ENCODE measurements at places on chromosomes 6 and 20.

DNA sequence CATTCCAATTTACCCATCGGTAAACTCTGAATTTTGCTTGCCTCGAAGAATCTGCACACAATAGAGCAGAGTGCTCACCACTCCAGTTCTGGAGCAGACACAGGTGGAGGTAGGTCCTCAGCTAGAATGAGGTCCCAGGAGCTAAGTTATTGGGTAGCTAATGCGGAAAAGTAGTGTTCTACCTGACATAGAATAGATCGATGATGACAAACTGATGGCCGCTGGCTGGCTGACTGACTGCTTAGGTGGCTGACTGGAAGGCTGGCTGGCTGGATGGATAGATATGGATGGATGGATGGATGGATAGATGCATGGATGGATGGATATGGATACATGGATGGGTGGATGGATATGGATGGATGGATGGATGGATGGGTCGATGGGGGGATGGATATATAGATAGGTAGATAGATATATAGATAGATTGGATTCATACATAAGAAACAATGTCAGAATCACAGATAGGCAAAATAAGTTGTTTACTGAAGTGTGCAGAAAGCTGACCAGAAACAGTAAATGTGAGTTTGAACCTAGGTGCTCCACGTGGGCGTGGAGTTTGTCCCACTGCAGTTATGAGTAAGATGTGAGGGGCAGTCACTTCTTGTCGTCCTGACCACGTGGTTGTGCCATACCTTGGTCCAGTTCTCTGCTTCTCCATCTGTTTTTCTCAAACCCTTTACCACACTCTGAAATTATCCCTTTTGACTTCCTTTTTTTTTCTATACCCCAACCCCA is 62.1 kb downstream of the TBXT start:
- DNase-seq, result no peak

DNA sequence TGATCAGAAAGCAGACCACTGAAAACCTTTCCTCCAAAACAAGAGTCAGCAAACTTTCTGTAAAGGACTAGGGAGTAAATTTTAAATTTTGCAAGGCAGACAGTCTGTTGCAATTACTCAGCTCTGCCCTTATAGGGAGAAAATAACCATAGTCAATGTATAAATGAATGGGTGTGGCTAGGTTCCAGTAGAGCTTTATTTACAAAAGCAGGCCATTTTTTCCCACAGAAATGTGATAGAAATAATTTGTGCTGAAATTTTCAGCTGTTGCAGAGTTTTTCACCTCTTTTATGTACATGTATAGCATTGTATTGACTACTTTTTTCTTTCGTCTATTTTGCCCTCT is 7.7 kb downstream of the AMD1 start:
- DNase-seq, result no peak

DNA sequence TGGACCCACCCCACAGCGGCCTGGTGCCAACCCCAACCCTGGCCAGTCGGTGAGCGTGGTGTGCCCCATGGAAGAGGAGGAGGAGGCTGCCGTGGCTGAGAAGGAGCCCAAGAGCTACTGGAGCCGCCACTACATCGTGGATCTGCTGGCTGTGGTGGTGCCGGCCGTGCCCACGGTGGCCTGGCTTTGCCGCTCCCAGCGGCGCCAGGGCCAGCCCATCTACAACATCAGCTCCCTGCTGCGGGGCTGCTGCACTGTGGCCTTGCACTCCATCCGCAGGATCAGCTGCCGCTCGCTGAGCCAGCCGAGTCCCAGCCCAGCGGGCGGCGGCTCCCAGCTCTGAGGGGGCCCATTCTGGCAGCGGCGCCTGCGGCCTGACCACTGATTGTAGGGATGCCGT is 23.2 kb downstream of the SDCBP2 start:
- DNase-seq, result no peak

DNA sequence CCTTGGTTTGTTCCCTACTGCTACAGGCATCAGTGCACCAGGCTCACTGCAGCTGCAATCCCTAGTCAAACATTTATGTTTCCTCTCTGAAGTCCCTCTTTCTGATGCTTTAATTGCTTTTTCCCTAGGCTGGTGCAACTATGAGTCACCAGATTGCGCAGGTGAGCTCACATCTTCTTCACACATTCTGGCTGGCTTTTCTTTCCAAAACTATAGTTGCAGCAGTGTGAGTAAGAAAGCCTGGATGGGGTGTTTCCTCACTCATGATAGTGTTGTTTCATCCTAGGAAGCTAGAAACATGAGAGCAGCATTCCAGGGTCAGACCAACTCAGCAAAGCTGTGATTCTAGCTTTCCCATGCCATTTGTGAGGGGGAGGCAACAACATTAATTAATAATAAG is 296.4 kb downstream of the PAX1 start:
- no peak for DNase-seq

DNA sequence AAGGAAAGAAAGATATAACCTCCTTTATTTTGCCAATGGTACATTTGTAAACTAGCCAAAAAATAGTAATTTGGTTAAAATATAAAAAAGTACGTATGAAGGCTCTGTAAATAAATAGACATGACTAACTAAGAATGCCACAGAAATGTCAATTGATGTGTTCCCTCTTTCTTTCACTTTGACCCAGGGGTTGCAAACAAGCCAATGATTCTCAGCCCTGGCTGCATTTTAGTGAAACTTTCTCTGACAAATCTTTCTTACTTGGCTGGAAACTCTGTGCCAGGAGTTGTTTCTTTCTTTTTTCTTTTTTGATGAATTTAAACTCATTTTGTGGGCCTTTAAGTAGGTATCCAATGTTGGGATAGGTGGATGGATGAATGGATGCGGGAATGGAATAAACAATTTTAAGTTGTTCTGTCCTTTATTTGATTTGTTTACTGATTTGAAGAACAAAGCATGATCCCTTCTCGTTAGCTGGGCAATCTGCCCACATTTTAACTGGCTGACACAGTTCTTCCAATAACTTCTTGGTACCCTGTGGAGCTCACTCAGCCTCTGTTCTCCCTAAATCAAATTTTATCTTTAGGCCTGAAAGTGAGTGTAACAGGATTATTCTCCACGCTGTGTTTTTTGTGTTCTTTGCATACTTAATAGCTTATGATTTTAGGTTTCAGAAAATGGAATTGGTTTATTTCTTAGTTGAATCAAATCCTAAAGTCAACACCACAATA is 58.6 kb upstream of the GCLC start:
- DNase-seq, result no peak

- DNase-seq, result no peak
Measured at GRCh38 chr6:104591573-104592334, 268.0 kb downstream of the HACE1 start.

DNA sequence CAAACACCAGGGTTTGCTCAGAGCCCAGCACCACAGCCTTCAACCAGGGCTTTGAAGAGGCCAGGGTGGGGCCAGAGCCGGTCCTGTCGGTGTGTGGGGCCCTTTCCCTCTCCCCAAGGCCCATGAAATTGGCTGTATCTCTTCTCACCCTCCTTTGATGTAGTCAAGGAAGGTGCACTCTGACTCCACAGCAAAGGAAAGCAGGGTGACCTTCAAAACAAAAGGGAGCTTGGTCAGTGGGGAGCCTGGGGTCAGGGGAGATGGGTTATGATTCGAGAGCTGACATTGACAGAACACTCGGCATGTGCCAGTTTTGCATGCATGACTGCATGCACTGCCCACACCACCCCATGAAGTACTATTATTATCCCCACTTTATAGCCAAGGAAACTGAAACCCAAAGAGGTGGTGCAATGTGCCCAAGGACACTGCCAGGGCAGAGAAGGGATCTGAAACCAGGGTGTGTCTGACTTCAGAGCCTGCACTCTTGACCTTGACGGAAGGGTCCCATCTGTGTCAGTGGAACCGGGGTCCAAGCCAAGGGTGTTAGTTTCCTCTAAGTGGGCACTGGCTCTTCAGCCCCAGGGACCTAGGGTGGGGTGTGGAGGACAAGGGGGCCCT is 55.4 kb downstream of the RAB44 start:
- no peak for DNase-seq

- DNase-seq, result no peak
Measured at GRCh38 chr6:31634131-31634530, 13.6 kb downstream of the PRRC2A start.

DNA sequence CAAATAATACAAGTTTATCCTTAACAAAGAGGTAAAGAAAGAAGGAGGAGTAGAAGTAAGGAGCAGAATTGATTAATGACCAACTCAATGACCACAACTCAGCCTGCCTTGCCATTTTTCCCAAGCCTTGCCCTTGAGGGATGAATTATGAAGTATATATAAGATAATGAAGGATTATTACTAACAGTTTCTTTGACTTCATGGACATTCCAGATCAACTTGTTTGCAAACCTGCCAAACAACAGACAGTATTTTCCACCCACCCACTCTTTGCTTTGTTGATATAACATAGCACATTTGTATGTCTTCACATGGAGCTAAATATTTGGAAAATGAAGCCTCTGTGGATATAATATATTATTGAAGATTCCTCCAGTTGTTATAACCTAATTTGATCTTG is 9.9 kb upstream of the C6orf141 start:
- no peak for DNase-seq

DNA sequence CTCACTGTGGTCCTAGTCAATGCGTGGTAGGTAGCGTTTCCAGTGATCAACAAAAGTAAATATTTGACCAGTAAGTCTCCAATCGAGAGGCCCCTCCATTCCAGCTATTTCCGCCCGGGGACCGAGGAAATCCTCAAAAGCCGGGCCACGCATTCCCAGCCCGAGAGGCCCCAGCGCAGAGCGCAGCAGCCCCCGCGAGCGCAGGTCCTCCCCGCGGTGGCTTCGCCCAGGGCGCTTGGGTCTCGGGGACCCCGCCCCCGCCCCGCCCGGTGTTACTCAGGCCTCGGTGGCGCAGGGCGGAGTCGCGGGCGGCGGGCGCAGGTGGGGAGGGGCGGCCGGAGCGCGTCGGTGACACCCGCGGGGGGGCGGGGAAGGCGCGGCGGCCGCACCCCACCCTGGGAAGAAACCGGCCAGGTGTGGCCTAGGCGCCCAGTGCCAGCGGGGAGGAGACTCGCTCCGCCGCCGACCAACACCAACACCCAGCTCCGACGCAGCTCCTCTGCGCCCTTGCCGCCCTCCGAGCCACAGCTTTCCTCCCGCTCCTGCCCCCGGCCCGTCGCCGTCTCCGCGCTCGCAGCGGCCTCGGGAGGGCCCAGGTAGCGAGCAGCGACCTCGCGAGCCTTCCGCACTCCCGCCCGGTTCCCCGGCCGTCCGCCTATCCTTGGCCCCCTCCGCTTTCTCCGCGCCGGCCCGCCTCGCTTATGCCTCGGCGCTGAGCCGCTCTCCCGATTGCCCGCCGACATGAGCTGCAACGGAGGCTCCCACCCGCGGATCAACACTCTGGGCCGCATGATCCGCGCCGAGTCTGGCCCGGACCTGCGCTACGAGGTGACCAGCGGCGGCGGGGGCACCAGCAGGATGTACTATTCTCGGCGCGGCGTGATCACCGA is at the start of gene DSP:
Gene DSP (plus strand): TSS at position 497 of the 890 bp plus-strand sequence. CDS start 245 bp downstream, at position 742.
- DNase-seq, result no peak

GRCh38 chr6:128520436-128521281 is at the start of gene PTPRK:
TSS of gene PTPRK (minus strand) at chr6:128520599. CDS start at chr6:128520358, 241 bp downstream.
- peak; percentile 87 for DNase-seq

GRCh38 chr6:143745166-143746133 is 67.7 kb downstream of the PHACTR2 start:
- DNase-seq, result no peak

DNA sequence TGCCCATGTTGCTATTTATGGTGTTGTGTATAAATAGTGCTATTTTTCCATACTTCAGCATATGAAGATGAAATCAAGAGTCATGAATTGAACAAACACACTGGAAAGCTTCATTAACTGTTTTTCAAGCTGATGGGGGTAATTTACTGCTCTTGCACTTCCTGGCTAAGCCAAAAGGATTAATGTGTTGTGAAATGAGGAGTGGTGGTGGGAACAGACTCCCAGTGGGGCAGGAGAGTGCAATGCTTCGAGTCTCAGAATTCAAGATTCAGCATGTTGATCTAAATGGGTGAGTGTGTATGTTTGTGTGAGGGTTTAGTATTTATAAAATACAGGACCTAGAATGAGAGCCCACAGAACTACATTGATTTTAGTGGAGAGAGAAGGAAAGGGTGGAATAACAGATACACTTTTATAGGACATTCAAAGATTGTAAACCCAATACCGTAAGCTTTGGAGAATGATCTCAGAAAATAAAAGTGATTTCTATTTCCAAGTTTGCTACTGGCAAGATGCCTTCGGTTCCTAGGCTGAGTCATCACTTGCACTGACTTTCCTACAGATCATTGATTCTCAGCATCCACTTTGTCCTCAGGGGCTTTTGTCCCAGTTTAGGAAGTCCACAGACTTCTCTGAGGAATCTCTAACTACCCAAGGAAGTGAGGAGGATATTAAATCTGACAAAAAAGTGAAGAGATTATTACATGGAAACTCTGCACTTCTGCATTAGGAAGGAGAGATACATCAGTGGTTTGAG is 303.6 kb downstream of the TRDN start:
- no peak for DNase-seq

- DNase-seq, result peak; percentile 89
Measured at GRCh38 chr6:75204217-75204958, 1.5 kb downstream of the COL12A1 start.

DNA sequence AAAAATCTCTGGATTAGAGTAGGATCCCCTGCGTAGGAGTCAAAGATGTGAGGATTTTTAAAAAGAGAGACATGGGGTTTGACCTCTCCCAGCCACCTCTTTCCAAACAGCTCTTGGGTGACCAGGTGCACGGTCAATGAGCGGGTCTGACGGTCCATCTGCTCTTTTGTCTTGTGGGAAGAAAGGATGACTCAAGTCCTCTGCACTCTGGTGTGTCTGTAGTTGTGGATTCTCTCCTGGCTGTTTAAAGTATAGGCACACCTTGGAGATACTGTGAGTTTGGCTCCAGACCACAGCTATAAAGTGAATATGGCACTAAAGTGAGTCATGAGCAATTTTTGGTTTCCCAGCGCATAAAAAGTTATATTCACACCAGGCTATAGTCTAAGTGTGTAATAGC is 209.8 kb downstream of the BMP7 start:
- no peak for DNase-seq

- no peak for DNase-seq
Measured at GRCh38 chr6:82145926-82146452, 101.6 kb downstream of the IBTK start.

DNA sequence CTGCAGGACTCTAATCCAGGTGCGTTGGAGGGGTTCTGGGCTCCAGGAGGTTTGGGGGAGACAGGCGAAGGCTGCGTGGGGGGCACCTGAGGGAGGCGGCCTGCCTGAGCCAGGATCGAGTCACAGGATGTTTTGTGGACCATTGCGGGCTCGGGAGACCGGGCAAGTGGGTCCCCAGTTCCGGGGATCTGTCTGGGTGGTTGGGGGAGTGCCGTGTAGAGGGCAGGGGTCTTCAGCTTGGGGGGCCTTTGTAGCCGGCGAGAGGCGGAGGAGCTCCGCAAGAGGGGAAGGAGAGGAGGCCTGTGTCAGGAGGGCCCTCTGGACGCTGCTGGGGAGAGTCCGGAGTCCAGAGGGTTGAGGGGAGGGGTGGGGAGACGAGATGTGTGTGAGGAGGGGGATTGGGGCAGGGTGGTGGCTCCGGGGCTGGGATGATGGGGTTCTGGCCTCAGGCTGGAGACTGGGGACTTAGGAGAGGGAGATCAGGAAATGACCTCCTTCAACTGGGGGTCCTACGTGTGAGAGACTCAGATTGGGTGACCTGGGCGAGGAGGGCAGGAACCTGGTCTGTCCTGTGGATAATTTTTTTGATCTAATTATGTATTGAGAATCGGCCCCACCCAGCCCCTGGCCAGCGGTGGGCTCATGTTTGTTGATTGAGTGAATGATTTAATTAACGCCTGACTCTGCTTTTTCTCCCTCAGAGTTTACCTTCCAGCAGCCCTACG is 505 bp downstream of the SNAI1 start:
- peak; percentile 18 for DNase-seq

GRCh38 chr6:25627001-25627400 is 25.0 kb upstream of the SCGN start:
- DNase-seq, result no peak
